ENCODE measurements at places on chromosomes 4 and X.

GRCh38 chr4:187017147-187017546, 293.5 kb upstream of the FAT1 start:
- DNase-seq: no peak

- DNase-seq: no peak
These were observed 3.7 kb downstream of the PDE6B start for GRCh38 chr4:628821-629635.

- DNase-seq: no peak
These were observed 19.2 kb downstream of the PPP3CA start for GRCh38 chr4:101328063-101328602.

DNA sequence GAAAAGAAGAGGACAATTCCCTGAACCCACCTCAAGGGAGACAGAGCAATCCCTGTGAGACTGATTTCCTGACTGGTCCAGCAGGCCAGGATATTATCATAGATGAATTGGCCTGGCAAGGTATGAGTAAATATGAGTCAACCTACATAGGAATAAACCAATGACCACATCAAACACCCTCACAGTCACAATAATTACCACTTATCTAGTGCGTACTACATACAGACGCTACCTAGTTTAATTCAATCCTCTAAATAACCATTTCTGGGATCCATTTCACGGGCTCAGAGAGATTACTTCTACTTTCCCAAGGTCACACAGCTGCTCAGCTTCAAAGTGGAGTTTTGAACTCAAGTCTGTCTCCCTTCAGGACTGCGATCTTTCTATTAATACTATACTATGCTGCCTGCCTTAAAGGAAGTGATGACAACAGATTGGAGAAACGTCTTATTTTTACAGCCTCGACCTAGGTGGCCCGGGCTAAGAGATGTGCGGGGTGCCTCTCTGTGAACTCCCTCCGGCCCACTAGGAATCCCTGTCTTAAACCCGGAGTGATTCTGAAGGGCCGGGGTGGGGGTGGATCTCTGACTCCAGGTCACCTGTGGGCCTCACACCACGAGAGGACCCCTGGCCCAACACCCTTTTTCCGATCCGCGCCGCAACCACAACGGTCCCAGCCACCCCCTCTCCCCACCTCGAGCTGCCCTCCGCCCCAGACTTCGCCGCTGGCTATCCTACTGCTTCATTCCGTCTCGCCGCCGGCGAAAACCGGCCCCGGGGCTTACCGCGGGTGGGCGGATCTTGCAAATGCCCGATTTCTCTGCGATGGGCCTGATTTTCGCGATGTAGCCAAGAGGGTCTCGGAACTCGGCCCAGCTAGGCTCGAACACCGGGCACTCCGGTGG, 800 bp downstream of the KDM5C start:
- no peak for DNase-seq

DNA sequence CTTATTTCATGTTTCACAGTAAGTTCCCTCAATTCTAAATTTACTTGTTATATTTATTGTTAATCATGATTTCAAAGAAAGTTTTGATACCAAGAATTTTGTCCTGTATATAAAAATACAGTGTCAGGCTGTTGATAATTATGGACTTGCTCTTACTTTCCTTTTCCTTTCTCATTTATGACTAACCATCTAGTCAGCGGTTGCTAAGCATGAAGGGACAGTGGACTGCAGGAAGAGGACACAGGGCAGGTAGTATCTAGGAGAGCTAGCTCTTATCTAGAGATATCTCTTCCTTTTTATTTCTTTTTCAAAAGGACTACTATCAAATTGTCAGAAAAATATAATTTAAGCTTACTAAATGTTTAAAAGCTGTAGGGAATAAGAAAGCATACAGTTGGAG, 1.6 kb downstream of the OPRPN start:
- no peak for DNase-seq

DNA sequence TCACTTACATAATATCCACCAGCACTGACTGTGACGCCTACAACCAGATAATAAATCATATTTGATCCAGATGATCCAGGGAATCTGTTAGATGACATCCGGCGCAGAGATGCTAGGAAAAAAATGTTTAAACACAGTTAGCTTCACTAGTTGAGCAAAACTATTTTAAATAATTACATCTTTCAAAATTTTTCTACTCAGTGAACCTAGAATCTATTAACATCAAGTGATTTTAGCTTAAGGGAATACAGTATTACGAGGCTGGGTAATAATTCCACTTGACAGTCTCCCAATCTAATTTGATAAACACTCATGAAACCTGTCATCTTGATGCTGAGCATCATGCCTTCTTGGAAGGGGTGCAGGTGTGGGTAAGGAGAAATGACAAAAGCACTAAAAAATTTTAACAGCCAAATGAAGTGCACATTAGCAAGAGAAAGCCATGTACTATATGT, 4.7 kb downstream of the MGARP start:
- no peak for DNase-seq

GRCh38 chr4:25863831-25864418, 1.1 kb upstream of the SEL1L3 start:
- DNase-seq: no peak

- DNase-seq: no peak
These were observed 506.6 kb downstream of the SH3BGRL start for GRCh38 chrX:81708487-81708886.

- no peak for DNase-seq
These were observed 179.9 kb downstream of the KIT start for GRCh38 chr4:54837576-54838140.

- no peak for DNase-seq
These were observed 115.3 kb downstream of the DACH2 start for GRCh38 chrX:86263526-86263925.

Measured in nucleus accumbens (tissue), 56 donors.